ENCODE measurements at places on chromosomes 16 and 17.
A peak's percentile ranks its signal among the peaks of the same experiment; 100 is the strongest.

DNA sequence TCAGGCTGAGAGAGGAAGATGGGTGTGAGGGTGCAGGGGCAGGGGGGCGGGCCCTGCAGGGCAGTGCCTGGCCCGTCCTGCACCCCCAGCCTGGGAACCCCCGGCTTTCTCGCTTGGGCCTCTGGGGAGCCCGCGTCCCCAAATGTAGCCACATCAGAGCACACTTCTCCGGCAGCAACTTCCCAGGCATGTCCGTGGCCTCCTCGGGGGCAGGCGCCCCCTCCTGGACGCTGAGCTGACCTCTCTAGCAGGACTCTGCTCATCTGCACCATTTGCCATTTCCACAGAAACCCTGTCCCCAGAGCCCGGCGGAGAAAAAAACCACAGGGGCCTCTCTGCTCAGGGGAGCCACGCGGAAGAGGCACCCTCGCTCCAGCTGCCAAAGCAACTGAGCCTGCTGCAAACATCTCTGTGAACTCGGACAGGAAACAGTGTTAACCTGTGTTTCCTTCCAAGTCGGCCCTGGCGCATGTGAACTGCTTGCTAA, 63.4 kb downstream of the KLHDC4 start:
- DNase-seq = no peak

GRCh38 chr16:17291289-17291688, 179.5 kb downstream of the XYLT1 start:
- DNase-seq = no peak

DNA sequence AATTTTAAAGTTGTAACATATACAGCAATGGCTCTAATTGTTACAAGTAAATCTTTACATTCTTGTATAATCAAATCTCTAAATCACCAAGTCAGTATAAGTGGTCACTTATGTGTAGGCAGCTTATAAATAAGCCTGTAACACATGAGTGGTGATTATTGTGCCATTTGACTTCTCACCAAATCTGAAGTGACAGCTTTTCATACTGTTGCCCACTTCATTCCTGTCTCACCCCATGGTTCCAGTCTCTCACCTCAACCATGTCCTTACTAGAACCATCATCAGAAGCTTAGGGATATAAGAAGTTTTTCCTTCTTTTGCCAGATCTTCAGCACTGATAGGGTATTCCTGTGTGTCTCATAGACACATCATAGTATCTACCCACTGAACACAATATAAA, 23.5 kb downstream of the TNRC6A start:
- DNase-seq = no peak

- peak; percentile 69 for DNase-seq
Measured at GRCh38 chr17:68399638-68400403, 57.5 kb downstream of the WIPI1 start.

DNA sequence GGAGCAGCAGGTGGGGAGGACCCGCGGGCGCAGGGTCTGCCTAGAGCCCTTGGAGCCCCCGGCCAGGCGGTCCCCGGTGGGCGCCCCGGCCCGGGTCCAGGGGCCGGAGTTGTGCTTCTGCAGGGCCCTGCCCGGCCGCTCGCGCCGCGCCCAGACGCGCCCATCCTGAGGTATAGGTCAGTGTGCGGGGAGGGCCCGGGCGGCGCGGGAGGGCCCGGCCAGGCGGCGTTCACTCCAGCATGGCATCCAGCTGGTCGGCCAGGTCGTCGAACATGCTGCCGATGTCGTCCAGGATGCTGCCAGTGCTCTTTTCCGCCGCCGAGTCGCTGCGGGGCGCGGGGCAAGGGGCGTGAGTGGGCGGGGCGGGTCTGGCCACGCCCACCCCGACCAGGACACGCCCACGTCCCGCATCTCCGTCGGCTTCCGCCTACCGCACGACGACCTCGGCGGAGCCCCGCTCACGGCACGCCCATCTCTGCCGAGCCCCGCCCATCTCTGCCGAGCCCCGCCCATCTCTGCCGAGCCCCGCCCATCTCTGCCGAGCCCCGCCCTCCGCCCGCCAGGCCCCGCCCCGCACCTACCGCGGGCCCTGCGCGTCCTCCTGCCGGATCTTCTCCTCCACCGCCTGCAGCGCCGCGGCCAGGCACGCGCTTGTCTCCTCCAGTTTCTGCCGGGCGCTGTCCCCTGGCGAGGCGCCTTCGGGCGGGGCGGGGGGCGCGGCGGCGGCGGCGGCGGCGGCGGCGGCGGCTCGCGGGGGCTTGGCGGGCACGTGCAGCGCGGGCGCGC, 17.9 kb downstream of the CASKIN1 start:
- DNase-seq = no peak

- DNase-seq = peak; percentile 94
Measured at GRCh38 chr16:67109407-67110135, at the start of gene PHAF1. TSS of gene PHAF1 (plus strand) at chr16:67109941. CDS start at chr16:67110176, 235 bp downstream.

DNA sequence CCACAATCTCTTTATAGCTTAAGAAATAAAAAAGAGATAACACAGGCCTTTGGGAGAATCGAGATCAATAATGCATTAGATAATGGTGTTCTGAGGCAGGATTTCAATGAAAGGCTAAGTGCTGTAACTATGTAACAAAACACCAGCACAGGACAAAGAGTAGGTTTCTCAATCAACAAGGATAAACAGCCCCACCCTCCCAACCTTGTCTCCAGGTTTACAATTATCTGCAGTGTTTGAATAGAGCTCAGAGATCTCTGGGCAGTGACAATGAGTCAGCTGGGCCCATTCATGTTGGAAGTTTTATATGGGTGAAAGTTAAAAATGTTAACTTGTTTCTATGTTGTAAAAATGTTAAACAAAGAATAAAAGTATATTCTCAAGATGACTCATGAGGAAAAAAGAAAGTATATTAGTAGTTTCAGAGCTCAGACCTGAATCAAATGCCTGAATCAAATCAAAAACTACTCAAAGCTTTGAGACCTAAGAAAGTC, 17.0 kb upstream of the KRT20 start:
- no peak for DNase-seq

DNA sequence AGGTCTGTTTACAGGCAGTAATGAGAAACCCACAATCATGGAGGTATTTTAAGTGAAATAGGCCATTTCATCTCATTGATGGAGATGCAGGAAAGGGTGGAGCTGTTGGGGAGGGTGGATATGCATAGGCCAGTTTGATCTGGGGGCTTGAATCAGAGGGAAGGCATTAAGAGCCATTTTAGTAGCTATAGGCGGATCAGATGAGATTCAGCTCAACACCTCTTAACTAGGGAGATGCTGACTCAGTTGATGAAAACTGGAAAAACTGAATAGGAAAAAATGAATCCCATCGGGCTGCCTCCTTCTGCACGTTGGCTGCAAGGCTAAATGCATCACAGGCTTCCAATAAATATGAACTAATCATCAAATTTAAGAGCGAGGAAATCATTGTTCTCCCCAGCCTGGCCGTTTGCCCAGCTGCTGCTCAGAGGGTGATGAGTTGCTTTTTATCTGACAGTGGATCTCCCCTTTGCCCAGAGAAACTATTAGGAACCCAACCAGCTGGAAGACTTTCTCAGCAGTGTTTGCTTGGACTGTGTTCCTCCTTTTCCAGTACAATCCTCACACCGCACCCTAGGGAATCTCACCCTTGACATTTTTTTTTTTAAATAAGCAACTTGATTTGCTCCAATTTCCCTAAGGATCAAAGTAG, 149.6 kb downstream of the SOX9 start:
- DNase-seq = no peak

GRCh38 chr16:76527244-76527643, 250.0 kb downstream of the CNTNAP4 start:
- no peak for DNase-seq

DNA sequence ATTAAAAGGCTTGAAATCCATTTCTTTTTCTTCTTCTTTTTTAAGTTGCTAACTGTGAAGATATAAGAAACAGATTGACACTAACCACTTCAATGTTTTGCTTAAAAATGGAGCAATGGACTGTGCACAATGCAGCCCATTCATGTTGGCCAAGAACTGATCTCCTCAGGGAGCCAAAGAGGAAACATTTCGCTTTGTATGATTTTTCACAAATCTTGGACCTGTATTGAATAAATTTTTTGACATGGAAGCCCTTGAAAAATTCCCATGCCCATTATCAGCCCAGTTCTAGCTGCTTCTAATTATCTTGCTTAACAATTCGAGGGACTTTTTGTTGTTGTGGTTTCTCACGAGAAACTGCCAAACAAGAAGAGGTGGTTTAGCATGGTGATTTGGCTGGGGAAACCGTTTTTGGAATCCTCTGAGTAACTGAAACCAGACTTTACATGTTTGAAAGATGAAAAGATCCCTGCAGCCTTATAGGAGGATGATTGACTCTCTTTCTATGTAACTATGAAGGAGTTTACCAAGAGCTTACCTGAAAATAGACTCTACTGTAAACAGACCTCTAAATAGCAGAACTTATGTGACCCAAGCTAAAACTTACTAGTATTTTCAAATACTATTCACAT, 1389.4 kb upstream of the GOT2 start:
- peak; percentile 60 for DNase-seq

DNA sequence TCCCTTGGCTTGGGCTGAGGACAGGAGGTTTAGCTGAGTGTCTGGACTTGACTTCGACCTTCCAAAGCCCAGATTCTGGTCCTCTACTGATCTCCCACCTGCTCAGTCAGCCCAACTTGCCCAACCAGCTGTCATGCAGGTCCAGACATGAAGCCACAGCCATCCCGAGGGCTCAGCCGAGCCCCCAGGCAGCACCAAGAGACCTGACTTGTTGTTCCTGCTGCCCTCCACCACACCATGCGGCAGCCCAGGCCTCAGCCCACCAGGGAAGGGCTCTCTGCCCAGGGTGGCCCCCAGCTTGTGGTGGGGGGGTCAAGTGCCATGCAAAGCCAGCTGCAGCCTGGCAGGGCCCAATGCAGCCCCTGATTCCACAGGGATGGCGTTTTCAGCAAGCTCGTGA, 17.2 kb upstream of the CACNG4 start:
- no peak for DNase-seq

GRCh38 chr17:48074322-48075081, 26.3 kb downstream of the NFE2L1 start:
- DNase-seq = peak; percentile 71

Measured in MM.1S (cell line).